ENCODE measurements at places on chromosomes 2 and 18. TPM values are rescaled to one million over a fixed set of nuclear protein-coding genes. Genes with fewer than 3 reads are reported as not detected.

GRCh38 chr2:3146772-3147650 is 230.6 kb downstream of the EIPR1 start:
- DNase-seq, result no peak

Gene DTNA
- total RNA-seq, result not detected

DNA sequence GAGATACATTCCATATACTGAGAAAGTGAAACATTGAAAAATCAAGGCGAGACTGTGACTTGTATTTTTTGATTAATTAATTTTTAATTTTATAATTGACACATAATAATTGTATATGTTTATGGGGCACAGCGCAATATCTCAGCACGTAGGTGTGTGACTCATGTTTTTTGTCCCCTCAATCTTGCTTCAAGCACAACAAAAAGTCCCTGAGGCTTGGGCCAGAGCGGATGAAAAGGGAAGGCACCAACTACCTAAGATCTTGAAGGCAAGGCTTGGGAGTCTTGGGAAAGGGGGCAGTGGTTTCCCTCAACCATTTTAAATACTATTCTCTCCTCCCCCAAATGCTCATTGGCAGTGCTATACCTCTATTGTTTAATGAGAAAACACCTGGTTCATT is 9.9 kb downstream of the SGPP2 start:
- DNase-seq, result no peak

DNA sequence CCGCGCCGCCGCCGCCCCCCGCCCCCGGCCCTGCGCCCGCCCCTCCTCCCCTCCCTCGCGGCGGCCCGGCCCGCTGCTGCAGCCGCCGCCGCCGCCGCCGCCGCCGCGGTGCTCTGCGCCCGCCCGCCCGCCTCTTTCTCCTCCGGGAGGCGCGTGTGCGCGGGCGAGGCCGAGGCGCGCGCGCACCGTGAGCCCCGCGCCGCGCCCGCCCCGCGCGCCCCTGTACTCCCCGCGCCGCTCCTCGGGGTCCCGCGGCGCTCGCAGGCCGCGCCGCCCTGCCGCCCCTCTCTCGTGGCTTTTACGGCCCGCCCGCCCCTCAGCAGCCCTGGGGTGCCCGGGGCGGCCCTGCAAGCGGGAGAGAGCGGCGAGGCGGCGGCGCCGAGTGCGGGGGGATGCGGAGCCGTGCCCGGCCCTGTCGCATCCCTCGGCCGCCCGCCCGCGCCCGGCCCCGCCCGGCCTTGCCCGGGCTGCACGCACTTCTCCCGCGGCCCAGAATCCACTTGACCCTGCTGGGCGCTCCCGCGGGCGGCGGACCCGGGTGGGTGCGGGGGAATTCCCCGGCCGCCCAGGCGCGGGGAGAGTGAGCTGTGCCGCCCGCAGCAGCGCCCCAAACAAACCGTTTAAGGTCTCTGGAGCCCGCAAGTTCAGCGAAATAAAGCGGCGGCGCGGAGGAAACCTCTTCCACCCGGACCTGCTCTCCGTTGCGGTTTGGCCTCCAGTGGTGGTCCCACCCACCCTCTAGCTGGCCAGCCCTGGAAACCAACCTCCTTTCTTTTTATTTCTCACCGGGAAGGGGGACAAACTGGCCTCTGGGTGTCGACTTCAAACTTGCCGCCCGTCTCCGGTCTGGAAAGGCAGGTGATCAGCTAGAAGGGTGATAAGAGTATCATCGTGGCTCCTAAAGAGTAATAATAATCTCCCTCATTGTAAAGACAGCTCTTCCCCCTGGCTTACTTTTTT is 37.4 kb downstream of the AFF3 start:
- DNase-seq, result no peak

DNA sequence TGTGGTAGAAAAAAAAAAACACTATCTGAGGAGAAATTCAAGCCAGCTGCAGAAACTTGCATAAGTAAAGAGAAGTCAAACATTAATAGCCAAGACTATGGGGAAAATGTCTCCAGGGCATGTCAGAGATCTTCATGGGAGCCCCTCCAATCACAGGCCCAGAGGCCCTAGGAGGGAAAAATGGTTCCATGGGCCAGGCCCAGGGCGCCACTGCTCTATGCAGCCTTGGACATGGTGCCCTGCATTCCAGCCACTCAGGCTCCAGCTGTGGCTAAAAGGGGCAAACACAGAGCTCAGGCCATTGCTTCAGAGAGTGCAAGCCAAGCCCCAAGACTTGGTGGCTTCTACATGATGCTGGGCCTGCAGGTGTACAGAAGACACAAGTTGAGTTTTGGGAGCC is 354.7 kb downstream of the NBAS start:
- DNase-seq, result no peak

DNA sequence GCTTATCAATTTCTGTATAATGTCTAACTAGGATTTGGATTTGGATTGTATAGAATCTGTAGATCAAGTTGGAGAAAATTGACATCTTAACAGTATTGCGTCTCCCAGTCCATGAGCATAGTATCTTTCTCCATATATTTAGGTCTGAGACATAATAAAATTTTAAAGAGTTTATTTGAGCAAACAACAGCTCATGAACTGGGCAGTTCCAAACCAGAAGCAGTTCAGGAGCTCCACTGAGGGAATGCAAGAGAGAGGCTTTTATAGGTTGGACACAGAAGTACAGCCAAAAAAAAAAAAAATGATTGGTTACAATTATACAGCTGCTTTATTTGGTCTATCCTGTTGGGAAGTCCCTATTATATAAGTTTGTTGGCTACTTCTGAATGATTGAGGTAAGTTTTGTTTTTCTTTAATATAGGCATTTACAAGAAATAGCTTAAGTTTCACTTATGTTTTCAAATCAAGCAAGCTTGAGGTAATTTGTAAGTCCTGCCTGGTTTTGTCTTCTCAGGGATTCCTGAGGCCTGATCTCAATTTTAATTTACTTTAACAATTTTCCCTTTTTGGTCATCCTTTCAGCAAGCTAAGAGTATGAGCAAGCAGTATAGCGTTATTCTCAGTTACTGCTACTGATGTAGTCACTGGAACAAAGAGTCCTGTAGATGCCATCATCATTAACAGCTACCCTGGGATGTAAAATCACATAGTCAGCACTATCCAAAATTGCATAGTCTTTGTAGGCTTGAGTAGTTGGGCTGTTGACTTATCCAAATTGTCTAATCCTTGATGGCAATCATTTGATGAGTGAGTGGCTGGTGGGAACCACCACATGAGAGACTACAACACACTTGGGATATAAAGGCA is 27.5 kb upstream of the RUFY4 start:
- no peak for DNase-seq

- DNase-seq, result no peak
These were observed 523.8 kb upstream of the TNP1 start for GRCh38 chr2:217383620-217384019.

Gene PARD3B
- total RNA-seq, result 3.9 TPM

Gene SPP2
- total RNA-seq, result not detected

Gene SULT1C4
- not detected for total RNA-seq

Gene ITGA6
- 147 TPM for total RNA-seq

Gene TEKT4
- total RNA-seq, result not detected

- DNase-seq, result no peak
These were observed 183.9 kb downstream of the RAD51AP2 start for GRCh38 chr2:17334300-17334699.

Gene ERBB4
- not detected for total RNA-seq

Gene AGXT
- total RNA-seq, result 1.6 TPM

Gene ZBTB7C
- total RNA-seq, result 15.1 TPM

- no peak for DNase-seq
These were observed 34.5 kb upstream of the L3MBTL4 start for GRCh38 chr18:6449213-6449612.

DNA sequence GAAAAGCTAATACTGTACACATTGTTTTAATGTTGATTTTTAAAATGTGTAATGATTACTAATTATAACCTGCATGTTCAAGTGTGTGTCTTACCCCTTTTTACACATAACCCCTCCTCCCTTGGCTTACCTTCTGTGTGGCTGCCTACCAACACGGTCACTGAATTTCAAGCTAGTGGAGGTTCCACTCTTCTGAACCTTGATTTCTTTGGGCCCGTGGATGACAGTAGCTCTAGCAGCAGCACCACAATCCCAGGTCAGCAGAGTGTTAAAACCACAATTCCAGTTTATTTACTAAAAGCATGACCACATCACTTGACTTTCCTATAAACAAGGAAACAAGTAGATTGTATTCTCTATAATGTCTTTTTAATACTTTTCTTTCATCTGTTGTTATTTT is 56.9 kb downstream of the AFTPH start:
- no peak for DNase-seq

Gene CCDC102B
- total RNA-seq, result not detected

- no peak for DNase-seq
These were observed 465.0 kb upstream of the SOX11 start for GRCh38 chr2:5227062-5227699.

GRCh38 chr2:217787160-217787877 is 215.5 kb downstream of the TNS1 start:
- DNase-seq, result no peak

GRCh38 chr18:62258616-62259015 is 66.5 kb upstream of the TNFRSF11A start:
- DNase-seq, result no peak

Gene DSG4
- 0.38 TPM for total RNA-seq

DNA sequence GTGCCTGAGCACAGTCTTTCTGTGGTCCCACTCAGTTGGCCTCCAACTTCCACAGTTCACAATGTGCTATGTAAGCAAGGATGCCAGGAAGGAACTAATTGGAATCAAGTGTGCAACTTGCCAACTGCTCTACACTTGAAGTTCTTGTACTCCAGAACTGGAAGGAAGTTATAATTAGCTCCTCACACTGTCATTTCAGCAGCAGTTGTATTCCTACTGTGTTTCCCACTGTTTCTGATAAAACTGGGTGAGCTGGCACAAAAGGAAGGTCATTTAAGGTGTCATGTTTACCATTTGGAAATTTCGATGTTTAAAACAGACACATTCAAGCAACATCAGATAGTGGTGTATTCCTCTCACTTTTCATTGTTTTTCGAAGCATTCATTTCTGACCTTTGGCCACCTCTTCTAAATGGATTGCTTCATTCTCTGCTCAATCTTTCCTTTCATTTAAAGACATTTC is 84.2 kb downstream of the ANTXR1 start:
- no peak for DNase-seq

Gene KCNK3
- not detected for total RNA-seq

Gene ADD2
- total RNA-seq, result 0.71 TPM

Gene CTIF
- 10.4 TPM for total RNA-seq

Gene GPR39
- 18.0 TPM for total RNA-seq

DNA sequence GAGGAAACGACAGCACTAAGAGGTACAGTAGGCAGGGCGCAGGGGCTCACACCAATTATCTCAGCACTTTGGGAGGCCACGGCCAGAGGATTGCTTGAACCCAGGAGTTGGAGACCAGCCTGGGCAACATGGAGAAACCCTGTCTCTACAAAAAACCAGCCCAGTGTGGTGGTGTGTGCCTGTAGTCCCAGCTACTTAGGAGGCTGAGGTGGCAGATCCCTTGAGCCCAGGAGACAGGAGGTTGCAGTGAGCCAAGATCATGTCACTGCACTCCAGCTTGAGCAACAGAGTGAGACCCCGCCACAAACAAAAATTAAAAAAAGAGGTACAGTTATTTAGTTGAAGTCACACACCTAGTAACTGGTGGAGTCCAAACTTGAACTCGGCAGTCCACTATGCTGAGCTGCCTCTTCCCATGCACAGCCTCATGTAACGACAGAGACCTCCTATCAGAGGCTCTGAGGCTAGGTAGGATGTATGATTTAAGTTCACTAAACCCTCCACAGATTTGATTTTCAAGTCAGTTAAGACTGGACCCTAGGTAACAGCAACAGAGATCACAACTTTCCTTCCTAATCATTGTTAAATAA is 8.7 kb downstream of the STK17B start:
- DNase-seq, result no peak

GRCh38 chr2:195706161-195706900 is 49.3 kb downstream of the SLC39A10 start:
- DNase-seq, result no peak

DNA sequence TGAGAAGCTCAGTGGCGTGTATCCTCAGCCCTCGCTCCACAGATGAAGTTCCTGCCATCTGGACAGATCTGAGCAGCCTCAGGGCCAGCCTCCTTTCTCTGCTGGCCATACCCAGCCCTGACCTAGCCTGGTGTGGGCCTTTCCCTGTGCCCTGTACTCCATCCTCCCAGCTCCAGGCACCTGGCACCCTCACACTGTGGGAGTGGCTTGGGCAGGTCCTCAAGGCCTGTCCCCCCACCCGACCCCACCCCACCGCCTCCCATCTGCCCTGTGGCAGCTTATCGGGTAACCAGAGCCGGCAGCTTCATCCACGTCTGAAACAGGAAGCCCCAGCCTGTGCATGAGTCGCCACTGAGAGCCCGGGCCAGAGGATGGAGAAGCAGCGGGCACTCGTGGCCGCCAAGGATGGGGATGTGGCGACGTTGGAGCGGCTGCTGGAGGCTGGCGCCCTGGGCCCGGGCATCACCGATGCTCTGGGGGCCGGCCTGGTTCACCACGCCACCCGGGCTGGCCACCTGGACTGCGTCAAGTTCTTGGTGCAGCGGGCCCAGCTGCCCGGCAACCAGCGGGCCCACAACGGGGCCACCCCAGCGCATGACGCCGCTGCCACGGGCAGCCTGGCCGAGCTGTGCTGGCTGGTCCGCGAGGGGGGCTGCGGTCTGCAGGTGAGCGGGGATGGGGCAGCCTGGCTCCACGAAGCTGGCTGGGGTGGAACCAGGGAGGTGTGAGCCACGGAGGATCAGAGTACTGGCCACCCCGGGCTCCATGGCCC is at the start of gene ESPNL:
Gene ESPNL (plus strand): TSS at position 292 of the 772 bp plus-strand sequence. CDS start 80 bp downstream, at position 372.
- DNase-seq, result no peak

Gene FEV
- total RNA-seq, result not detected

- peak; percentile 91 for DNase-seq
These were observed 200.4 kb downstream of the INO80D start for GRCh38 chr2:205885492-205886099.

GRCh38 chr2:181846399-181847197 is 44.9 kb upstream of the ITPRID2 start:
- DNase-seq, result no peak

All from HT-29 (cell line).